HEK293T (cell line): ENCODE measurements at places on chromosomes 16 and 17.

- no peak for DNase-seq
These were observed 3.7 kb upstream of the MT4 start for GRCh38 chr16:56561126-56561525.

DNA sequence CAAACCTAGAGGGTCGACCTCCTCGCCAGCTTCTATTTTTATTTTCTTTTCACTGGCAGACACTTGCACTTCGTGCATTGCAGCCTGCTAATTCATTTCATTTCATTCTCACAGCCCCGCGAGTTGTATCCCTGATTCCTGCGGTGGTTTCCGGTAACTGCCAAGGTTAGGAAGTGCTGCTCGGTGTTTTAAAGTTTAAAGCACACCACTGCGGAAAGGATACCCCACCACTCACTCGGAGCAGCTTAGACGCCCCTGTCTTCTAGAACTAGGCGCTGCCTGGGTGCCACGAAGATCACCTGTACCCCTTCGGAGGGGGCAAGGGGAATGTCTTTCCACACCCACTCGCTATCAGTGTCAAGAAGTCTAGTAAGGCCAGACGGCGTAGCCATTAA, 509 bp downstream of the CNEP1R1 start:
- DNase-seq, result peak; percentile 42

- DNase-seq, result no peak
These were observed 142.3 kb downstream of the RGS9 start for GRCh38 chr17:65279456-65279855.

- DNase-seq, result peak; percentile 88
These were observed 11.4 kb downstream of the ITGAD start for GRCh38 chr16:31404353-31405064.

GRCh38 chr16:58820411-58820810, 86.3 kb upstream of the GOT2 start:
- DNase-seq, result no peak

DNA sequence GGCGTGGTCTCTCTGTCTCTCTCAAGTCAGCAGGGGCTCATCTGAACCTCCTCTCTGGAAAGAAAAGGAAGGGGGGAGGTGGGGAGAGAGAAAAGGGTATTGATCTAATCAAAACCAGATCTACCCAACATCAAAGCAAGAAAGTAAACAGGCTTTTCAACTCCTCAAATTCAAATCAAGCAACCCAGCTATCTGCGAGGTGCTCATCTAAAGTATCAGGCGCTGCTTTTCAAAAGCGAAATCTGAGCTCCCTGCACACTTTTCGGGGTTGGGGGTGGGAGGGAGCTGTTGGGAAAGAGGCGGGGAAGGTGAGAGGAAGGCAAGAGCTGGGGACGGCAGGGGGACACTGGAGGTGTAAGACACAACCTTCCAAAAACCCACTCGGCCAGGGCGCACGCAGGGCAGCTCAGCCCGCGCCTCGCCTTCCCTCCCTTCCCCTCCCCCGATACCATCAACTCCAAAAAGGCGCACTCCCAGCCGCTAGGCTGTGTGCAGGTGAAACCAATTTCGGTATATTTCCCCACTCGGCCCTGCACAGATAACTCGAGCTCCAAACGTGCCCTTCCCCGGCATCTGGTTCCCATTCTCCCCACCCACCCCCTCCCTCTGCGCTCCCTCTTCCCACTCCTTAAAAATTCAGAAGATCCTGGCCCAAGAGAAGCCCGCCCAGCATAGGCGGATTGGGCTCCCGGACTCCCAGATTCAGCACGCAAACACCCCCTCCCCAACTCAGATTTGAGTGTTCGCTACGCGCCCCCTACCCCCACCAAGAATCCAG, 2.6 kb downstream of the AXIN2 start:
- DNase-seq, result no peak

- no peak for DNase-seq
These were observed 114.5 kb downstream of the SMG6 start for GRCh38 chr17:2188971-2189630.

GRCh38 chr16:27430512-27430911, 28.5 kb downstream of the IL21R start:
- no peak for DNase-seq
